ENCODE measurements at places on chromosomes 12 and 14.

DNA sequence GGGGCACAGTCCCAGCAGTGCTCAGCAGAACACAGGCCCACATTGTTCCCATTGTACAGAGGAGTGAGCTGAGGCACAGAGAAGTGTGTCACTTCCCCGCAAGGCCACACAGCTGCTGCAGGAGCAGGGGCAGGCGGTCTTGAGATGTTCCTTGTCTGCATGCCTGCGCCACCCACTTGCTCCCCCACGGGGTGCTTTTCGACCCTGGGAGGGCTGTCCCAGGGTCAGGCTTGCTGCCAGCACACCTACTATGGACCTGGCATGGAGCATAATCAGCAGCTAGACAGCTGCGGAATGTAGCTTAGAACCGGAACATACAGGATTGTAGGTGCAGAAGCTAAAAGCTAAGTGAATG lies 7.8 kb upstream of the EP400 start:
- DNase-seq: no peak

GRCh38 chr12:599756-600155 lies 63.5 kb downstream of the NINJ2 start:
- no peak for DNase-seq

DNA sequence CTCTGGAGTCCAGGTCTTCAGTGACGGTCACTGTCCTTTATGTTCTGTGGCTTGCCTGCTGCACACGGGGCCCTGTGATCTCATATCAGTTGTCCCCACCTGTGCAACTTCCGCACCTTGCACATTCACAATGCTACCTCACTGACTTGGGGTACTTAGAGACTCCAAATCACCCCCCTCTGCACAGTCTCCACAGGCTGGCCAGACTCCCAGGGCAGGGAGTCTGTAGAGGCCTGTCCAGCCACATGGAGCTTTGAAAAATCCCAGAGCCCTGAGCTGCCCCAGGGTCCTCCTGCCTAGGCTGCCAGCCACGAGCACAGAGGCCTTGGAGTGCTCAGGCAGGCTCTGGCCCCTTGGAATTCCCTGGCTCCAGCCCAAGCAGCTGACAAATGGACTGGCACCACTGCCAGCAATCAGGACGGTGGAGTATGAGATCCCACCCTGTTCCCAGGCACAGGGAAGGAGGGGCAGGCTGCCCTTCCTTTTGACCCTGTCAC lies 26.4 kb downstream of the CMKLR1 start:
- DNase-seq: no peak

GRCh38 chr12:51381226-51382079 lies 9.8 kb downstream of the GALNT6 start:
- no peak for DNase-seq

DNA sequence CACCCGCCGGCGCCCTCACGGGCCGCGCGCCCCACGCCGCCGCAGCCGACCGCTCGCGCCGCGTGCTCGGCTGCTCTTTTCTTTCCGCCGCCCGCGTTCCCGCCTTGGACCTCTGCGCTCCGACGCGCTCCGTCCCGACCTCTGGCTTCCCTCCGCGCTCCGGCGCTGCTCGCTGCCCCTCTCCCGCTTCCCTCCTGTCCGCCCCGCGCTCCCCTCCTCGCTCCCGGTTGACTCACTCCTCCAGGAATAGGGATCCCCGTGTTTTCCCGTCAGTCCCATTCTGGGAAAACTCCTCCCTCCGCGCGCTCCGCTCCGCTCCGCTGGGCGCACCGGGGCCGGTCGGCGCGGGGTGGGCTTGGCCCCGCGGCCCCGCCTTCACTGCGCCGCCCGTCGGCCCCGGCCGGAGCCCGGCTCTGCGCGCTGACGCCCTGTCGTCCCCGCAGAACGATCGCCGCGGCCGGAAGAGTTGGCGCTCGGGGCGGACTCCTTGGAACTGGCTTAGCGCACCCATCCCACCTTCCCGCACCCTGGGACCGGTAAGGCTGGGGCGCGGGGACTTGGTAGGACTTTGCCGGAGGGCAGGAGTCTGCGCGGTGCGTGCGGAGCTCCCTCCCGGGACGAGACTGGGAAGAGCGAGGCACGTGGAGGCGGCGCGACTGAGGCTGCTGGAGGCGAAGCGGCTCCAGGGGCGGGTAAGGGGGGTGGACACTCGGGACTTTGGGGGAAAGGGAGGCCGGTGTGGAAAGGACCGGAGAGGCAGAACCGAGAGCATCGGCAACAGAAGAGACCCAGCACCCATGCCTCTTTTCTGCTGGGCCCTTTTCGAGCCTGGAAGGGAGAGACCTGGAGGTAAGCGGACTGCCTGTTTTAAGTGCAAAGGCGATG lies 550 bp downstream of the TEAD4 start:
- DNase-seq: peak; percentile 9

GRCh38 chr12:111173836-111174235 lies 195.1 kb downstream of the PHETA1 start:
- no peak for DNase-seq

- no peak for DNase-seq
Observed at GRCh38 chr12:104566244-104566993, 109.7 kb downstream of the CHST11 start.

DNA sequence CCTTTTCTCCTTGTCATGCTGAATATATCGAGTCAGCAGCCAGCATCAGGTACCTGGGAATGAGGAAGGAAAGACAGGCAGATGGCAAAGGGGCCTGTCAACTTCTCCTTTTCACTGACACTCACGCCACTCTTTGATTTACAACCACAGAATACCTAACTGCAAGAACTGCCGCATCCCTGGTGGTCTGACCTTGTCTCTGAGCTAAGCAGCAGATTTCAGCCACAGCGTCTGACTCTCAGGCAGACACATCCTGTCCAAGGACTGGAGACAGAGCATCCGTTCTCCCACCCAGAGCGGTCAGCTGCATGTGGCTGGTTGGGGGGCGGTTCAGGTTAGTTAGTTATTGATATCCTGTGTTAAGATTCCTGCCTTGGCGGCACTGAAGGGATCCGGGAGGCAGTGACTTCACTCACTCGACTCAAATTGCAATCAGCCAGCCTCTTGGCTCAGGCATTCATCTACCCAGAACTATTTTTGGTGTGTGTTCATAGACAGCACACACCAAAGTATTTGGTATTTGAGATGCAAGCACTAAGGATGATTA lies 11.2 kb upstream of the MAP1LC3B2 start:
- peak; percentile 40 for DNase-seq

DNA sequence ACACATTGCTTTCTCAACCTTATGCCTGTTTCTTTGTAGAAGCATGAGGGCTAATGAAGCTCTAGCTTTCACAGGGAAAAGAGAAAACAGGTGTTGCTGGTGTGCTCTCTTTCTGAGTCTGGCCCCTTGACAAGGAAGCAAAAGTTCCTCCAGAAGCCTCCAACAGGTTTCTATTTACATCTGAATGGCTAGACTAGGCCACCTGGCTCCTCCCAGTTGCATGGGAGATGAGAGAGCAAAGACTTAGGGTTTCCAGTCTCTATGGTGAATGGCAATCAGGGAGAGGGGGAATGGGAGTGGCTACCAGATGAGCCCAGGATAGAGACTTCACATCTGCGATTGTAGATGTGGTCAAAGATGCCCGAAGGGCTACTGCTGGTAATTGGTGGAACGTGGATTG lies 138.1 kb upstream of the PLXNC1 start:
- DNase-seq: no peak

DNA sequence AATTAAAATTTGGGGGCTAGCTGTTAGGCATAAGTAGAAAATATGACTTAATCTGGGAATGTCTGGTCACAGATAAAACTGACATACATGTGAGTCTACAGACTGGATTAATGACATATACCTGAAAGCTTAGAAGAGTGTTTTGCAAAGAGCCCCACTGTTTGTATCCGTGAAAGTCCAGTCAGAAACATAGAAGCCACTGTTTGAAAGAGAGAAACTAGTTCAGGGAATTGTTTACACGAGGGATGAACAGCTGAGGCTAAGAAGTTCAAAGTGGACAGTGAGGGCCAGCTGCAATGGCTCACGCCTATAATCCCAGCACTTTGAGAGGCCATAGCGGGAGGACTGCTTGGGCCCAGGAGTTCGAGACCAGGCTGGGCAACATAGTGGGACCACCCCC lies 36.2 kb upstream of the SGPP1 start:
- no peak for DNase-seq

DNA sequence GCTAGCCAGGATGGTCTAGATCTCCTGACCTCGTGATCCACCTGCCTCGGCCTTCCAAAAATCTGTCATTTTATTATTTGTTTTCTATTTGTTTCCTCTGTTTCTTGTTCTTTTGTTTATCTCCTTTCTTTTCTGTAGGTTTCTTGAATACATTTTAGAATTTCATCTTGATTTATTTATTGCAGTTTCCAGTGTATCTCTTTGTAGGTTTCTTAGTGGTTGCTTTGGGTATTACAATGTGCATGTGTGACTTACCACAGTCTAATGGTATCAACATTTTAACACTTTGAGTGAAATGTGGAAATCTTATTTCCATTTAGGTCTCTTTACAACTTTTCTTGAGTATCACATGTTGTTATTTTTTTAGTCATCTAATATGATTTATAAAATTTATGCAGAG lies 29.9 kb upstream of the MUCL1 start:
- DNase-seq: no peak

DNA sequence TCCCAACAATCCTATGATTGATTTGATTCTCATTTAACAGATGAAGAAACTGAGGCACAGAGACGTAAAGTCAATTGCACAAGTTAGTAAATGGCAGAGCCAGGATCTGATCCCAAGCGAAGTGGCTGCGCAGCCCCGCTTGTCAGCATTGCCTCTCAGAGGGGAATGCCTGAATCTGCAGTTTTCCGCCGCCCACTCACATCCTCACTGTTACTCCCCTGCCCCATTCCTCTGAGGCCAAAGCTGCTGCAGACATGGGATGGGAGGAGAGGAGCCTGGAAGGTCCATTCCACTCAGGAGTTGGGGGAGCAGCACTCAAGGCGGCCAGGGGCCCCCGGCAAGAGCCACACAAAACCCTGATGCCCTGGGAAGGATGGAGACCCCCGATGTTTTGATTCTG lies 1.0 kb downstream of the NRIP2 start:
- no peak for DNase-seq

DNA sequence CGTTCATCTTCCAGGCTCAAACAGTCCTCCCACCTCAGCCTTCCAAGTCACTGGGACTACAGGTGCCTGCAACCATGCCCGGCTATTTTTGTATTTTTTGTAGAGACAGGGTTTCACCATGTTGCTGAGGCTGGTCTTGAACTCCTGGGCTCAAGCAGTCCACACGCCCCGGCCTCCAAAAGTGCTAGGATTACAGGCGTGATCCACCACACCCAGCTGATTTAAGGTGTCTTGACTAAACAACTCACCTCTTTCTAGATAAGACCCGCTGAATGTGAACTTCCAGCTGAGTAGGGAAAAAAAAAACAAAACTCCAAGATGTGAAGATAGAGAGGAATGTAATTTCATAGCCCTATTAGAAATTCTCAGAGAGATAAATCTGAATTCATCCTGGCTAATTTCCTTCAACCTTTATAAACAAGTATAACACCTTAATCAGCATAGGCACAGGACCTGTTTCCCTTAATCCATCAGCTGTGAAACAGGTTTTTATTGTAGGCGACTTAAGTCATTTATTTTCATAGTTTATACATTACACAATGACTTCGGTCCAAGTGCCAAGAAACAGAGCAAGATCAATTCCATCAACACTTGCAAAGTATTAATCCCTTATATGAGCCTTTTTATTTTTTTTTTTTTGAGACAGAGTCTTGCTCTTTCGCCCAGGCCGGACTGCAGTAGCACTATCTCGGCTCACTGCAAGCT lies 51.5 kb downstream of the HCAR2 start:
- no peak for DNase-seq

- DNase-seq: no peak
Observed at GRCh38 chr14:54088271-54088670, 131.6 kb upstream of the BMP4 start.

- DNase-seq: no peak
Observed at GRCh38 chr12:79552192-79552591, 138.6 kb downstream of the PAWR start.

DNA sequence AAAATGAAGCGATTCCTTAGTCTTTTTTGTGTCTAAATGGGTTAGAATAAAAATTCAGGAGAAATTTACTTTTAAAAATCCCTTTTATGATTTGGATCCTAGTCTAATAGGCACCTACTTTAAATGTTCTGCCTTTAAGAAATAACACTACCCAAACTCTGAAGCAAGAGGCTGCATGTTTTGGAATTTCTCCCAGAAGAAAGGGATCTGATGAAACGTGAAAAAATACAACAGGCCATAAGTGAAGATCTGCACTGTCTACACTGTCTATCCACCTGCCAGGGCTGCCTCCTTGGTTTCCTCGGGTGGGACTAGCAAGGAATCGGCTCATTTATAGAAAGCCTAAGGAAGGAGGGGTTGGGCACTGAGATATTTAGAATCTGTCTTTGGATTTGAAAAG lies 22.1 kb downstream of the ACVR1B start:
- DNase-seq: no peak

DNA sequence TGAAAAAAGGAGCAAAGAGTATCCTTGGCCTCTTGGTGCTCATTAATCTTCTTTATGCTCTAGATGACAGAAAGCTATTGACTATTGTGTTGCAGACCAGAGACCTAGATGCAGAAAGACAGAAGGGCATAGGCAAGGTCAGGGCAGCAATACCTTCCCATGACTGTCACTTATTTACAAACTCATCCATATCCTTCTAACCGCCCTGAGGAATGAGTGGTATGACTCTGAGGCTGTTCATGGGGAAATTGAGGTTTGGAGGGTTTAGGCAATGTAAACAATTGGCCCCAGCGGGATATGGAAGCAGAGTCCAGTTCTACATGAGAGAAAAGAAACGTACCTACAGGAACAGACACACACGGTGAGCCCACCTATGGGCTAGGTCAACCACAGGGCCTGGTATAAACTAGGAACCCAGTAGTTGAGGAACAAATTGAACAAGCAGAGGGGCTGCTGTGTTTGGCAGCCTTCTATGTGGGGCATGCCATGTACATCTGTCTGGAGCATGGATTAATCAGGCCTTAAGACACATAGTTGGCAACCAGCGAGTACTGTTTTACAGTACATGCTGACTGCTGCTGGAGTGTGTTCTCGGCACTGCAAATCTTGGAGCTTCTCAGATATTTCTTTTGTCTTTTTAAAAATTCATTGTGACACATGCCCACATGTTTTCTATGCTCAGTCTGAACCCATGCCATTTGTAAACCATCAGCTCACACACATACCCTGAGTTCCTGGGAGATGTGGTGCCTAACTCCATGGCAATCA lies 159.7 kb upstream of the NTF3 start:
- DNase-seq: no peak

DNA sequence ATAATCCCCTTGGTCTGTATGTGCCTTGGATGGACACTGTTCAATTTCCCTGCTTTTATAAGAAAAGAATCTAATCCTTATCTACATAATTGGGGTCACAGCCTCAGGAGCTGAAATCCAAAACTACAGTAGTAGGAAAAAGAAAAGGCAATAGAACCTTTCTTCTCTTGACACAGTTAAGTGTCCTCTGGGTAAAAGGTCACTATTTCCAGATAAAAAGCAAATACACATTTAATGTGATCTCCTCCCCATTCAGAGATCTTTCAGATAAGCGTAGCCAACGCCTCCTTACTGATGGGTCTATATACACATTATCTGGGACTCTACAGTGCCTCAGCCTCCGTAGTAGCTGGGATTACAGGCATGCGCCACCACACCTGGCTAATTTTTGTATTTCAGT lies 73.4 kb downstream of the CLIP1 start:
- no peak for DNase-seq

- peak; percentile 14 for DNase-seq
Observed at GRCh38 chr12:62190689-62191490, 69.3 kb upstream of the USP15 start.

Measured in suppressor macrophage treated with lipopolysaccharide for 4 hours (primary cell).